ENCODE measurements at places on chromosomes 1 and 21.

GRCh38 chr1:21861602-21862429, 49.8 kb downstream of the LDLRAD2 start:
- peak; percentile 61 for DNase-seq

GRCh38 chr1:84434081-84434769, 35.9 kb downstream of the DNASE2B start:
- DNase-seq, result no peak

GRCh38 chr1:57910782-57911181, 486.9 kb upstream of the DAB1 start:
- DNase-seq, result no peak

DNA sequence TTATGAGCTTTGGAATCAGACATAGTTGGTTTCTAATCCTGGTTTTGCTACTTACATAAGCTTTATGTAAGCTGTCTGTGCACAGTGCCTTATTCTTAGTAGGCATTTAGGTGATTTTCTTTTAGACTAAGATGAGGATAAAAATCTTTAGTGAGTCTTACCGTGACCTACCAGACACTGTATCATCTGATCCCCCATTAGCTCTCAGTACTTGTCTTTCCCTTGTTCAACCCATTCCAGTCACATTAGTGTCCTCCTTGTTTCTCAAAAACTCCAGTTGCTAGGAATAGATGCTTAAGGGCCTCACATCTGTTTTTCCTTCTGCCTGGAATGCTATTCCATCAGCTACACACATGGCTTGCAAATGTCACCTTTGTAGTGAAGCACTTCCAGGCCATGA, 18.8 kb downstream of the PPP1R12B start:
- DNase-seq, result no peak

DNA sequence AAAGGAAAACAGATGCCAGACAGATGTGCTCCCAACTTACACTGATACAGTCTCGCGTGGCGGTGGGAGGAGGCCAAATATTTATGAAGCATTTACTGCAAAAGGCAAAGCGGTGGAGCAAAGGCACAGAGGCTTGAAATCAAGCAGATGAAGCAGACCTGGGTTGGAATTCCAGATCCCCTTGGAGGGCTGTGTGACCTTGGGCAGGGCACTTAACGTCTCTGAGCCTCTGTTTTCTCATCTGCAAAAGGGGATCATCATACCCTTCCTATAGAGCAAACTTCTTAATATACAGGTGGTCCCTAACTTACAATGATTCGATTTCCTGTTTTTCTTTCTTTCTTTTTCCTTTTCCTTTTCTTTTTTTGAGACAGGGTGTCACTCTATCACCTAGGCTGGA, 54.1 kb downstream of the IGSF21 start:
- no peak for DNase-seq

- peak; percentile 70 for DNase-seq
These were observed 56.8 kb upstream of the GNG12 start for GRCh38 chr1:67889953-67890567.

DNA sequence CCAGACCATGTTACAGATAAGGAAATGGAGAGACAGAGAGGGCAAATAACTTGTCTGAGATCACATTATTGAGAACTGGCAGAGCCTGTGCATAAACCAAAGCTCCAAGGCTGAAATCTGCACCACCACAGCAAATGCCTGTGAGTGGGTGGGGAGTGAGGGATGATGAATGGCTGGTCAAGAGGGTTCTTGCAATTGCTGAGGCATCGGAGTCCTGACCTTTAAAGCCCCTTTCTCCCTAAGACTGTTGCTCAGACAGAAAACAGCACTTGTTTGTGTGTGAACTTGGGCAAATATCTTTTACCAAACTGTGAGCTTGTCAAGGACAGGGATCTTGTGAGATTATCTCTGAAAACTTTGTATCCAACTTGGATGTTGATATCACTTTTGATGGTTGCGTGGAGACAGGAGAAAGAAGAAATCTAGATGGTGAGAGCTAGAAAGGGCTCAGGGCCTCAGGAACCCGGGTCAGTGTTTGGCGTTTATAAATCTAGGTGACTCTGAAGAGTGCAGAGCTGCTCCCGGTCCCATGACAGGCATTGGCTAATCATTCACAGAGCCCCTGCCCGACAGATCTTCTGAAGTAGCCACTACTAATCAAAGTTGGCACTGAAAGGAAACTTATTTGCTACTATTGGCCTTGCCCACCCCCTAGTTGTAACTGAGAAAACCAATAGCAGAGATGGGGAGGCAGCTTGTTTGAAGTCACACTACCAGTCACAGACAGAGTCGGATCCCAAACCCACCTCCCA, 122.3 kb downstream of the FOXD2 start:
- DNase-seq, result no peak

DNA sequence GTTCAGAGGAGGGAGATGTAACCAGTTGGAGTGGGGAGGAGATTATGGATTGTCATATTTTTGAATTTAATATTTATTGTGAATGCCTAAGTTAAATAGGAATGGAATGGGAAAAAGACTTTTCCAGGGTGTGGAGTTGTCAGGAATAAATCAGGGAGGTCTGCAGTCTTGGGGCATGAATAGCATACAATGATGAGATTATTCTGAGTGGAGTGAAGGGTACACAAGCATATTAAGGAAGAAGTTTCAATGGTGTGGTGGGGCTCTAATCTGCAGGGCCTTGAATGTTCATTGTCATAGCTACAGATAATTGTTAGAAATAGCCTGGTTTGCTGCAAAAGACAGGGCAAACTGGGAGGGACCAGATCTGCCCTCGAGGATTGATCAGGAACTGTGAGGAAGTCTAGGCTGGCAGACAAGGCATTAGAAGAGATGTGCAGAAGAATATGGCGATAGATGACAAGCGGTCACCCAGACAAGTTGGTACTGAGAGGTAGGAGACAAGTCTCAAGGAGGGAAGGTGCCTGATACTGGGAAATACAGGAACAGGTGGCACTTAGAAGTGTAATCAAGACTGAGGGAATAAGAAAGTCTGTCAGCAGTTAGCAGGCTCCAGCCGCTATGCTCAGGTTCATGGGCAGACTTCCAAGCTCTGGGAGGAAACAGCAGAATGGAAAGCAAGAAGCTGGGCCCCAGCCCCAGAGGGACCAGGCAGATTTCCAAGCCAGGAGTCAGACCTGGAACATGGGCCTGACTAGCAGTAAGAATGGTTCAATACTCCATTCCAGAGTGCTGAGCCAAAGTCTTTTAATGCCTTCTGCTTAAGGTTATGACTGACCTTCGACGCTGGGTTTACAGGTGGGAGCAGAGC, 20.9 kb upstream of the RGL1 start:
- no peak for DNase-seq

GRCh38 chr1:2502210-2502609, 24.2 kb downstream of the PANK4 start:
- no peak for DNase-seq

- DNase-seq, result no peak
These were observed 4.6 kb upstream of the CDCP2 start for GRCh38 chr1:54157401-54157800.

DNA sequence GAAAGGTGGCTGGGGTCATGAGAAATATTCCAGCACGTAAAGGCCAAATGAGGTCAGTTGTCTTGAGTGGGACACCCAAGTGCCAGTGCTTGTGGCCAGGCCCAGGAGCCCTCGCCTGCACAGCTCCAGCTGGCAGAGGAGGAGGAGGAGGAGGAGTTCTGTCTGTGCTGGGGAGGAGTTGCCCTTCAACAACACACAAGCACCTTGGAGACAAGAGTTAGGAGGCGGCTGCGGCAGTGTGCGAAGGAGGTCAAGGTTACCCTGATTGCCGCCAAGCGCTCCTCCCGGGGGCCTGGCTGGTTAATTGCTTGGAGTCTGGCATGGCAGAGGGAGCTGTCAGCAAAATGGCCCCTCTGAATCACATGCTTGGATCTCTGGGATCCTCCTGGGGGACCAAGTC, 45.1 kb downstream of the GRIK3 start:
- no peak for DNase-seq

GRCh38 chr1:52423771-52424170, 19.4 kb downstream of the PRPF38A start:
- no peak for DNase-seq

GRCh38 chr21:43762303-43763128, 13.6 kb downstream of the CSTB start:
- DNase-seq, result peak; percentile 44

DNA sequence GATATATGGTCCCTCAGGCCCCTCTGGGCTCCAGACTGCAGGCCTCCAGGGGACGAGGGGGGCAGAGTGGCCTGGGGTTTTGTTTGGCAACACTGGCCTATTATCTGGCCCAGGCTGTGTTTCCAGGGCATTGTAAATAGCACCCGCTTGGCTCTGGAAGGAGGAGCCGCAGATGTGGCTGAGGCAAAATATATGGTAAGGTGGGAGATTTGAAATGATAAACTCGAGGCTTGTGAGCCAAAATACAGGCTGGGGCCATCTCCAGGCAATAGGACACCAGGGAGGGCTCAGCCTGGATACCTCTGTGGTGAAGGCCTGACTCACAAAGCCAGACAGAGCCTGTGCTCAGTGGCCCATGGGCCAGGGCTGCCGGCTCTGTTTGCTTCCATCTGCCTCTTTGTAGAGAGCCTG, 14.0 kb downstream of the NAV1 start:
- no peak for DNase-seq

DNA sequence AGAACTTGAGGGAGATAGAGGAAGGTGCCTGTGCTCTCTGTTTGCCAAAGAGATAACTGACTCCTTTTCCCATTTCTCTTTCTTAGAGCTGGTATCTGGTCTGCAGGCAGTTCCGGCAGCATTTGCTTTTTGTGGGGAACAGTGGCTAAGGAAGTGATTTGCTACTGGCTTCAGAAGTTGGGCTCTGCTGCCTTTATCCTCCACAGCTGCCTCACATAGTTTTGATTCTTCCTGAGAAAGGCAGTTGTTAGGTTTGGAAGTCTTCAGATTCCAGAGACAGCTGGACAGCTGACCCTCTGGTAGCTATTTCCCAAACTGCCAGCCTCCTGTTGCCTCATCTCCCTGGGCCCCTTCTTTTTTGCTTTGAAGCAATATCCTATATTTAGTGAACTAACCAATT, 62.6 kb upstream of the MACF1 start:
- peak; percentile 40 for DNase-seq

DNA sequence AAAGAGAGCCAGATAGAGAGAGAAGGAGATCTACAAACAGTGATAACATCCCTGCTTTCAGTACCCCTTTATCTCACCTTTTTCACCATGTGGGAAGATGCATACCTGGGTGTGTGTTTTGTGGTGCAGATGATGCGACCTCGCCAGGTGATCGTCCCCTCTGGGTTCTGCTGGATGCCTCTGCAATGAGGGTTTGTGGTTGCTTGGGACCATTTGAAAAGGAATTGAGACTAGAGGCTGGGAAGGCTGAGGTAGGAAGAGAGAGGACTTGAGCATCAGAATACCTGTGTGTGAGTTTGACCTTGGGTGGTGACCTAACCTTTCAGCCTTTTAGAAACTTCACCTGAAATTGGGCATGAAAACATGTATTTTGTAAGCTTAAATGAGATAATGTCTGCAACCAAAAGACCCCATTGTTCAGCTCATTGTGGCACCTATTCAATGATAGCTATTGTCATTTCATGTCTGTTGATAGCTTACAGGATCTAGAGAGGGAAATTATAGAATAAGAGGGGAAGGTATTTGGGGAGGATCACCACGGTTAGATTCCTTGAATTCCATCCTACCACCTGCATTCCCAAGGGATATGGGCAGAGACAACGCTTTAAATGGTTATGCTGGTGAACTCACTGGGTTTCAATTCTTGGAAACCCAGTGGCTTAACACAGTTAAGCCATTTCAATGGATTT, 125.7 kb downstream of the IGSF21 start:
- no peak for DNase-seq

- DNase-seq, result no peak
These were observed 801 bp upstream of the GORAB start for GRCh38 chr1:170530972-170531757.

DNA sequence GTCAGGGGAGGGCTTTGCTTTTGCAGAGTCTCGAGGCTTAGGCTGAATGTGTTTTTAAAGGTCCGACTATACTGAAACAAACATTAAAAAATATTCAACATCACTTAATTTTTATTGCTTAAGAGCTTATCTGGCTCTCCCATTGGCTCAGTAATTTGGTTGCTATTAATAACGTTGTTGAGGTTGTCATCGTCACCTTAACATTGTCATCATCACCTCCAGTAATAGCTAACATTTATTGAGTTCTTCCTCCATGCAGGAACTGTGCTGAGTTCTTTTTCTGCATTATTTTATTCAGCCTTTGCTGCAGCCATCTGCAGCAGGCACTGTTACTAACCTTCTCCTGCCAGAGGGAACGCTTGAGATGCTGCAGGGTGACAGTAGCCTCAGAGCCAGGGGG, 40.1 kb downstream of the ADARB1 start:
- no peak for DNase-seq

GRCh38 chr1:77972080-77972479, 6.8 kb downstream of the FUBP1 start:
- no peak for DNase-seq

- DNase-seq, result no peak
These were observed 131.2 kb upstream of the COA6 start for GRCh38 chr1:234241941-234242490.

- DNase-seq, result no peak
These were observed 24.4 kb upstream of the FGGY start for GRCh38 chr1:59272507-59272906.

GRCh38 chr1:17919525-17920439, 164.6 kb downstream of the ACTL8 start:
- peak; percentile 19 for DNase-seq

DNA sequence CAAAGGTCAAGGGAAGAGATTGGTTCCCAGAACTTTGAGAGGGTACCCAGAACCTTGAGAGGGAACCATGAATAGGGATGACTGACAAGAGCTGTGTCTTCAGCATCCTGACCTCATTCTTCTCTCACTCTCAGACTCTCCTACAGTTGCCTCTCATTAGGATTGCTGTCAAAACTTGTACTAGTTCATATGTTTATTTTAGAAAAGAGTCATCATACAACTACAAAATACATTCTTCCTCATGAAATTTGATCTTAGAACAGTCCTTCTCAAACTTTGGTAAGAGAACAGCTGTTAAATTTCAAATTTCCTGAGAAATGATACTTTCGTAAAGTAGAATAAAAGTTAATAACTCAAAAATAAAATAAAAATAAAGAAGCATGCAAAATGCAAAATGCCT, 161.4 kb upstream of the ZRANB2 start:
- DNase-seq, result no peak

DNA sequence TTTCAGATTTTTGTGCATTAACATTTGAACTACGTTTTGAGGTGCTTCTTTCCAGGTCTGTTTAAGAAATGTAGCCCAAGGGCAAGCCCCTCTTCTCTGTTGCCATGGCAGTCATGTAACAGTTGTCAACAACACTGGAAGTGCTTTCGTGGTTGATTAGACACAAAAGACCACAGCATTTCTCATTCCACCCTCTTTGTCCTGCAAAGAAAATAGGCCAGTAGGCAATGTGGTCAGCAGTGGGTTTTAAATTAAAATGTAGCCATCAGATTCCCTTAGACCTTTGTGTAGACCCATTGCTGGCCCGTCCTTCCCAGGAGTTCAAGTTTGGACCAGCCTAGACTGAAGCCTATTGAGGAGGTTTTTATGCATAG, 35.4 kb downstream of the VANGL1 start:
- DNase-seq, result peak; percentile 69

- no peak for DNase-seq
These were observed 141.0 kb downstream of the PBX1 start for GRCh38 chr1:164699815-164700491.

Data from PC-9 (cell line).